ENCODE measurements at places on chromosomes 13 and 19.

GRCh38 chr13:73138638-73139491 lies 80.1 kb downstream of the KLF5 start:
- no peak for DNase-seq

DNA sequence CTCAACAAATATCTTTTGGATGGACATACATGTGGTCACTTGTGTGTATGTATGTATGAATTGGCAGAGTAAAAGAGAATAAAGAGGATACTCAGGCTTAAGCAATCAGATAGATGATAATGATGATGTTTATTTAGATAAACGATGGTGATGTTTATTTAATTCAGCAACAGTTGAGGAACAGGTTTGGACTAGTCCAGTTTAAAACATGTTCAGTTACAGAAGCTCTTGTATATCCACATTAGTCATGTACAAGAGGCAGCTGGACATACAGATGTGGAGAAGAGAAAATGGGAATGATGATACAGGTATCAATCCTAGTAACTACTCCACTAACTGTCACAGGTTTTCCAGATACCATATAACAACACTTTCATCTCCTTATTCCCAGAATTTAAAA lies 232.1 kb downstream of the DIAPH3 start:
- no peak for DNase-seq

DNA sequence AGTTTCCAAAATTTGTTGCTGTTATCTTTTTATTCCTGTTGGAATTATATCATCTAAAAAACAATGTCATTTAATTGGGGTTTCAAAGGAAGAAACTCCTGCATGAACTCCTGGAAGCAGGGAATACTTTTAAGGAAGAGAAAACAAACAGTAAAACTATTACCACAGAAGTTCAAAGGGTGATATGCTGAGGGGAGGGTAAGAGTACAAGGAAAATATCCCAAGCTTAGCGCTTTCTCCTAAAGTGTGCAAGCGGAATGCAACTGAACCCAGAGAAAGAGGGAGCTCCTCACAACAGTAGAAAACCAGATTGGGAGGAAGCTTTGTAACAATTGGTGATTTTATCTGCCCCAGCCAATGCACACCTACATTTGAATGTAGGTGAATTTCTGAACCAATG lies 175.1 kb downstream of the NUFIP1 start:
- no peak for DNase-seq

DNA sequence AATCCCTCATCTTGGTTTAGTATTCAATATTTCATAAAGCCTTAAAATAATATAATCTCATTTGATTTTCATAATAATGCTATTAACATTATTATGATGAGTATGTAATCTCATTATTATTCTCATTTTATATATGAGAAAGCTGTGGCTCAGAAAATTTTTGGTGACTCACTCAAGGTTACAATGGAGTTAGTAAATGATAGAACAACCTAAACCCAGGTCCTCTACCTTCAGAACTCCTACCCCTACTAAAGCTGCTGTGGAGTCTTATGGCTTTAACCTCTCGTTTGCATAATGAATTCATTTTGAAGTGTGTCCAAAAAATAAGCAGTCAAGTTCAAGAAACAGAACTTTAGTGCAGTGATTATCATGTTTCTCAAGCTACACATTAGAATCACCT lies 226.3 kb downstream of the TBC1D4 start:
- DNase-seq = no peak

GRCh38 chr19:44069415-44069814 lies 2.5 kb upstream of the ZNF284 start:
- DNase-seq = no peak
